ENCODE measurements at places on chromosomes 2 and 18.
A peak's percentile ranks its signal among the peaks of the same experiment; 100 is the strongest.

DNA sequence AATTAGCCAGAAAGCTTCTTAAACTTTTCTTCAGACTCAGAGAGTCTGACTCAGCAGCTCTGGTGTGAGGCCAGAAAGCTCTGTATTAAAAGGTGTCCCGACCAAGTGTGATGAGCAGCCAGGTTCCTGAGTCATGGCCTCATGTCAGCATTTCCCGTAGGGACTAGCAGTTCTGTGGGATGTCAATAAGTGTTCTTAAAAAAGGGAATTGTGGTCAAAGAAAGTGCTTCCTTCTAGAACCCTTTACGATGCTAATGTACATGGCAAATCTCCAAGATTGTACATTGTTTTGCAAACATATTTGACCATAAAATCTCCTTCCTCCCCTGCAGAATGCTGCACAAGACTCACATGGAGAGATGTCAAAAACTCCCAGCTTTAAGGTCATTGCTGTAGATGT, 80.1 kb downstream of the PLA2R1 start:
- no peak for DNase-seq

- no peak for DNase-seq
These were observed 805.3 kb upstream of the RAB6C start for GRCh38 chr2:129174143-129174542.

- DNase-seq: no peak
These were observed 811.3 kb downstream of the CPS1 start for GRCh38 chr2:211367711-211368110.

DNA sequence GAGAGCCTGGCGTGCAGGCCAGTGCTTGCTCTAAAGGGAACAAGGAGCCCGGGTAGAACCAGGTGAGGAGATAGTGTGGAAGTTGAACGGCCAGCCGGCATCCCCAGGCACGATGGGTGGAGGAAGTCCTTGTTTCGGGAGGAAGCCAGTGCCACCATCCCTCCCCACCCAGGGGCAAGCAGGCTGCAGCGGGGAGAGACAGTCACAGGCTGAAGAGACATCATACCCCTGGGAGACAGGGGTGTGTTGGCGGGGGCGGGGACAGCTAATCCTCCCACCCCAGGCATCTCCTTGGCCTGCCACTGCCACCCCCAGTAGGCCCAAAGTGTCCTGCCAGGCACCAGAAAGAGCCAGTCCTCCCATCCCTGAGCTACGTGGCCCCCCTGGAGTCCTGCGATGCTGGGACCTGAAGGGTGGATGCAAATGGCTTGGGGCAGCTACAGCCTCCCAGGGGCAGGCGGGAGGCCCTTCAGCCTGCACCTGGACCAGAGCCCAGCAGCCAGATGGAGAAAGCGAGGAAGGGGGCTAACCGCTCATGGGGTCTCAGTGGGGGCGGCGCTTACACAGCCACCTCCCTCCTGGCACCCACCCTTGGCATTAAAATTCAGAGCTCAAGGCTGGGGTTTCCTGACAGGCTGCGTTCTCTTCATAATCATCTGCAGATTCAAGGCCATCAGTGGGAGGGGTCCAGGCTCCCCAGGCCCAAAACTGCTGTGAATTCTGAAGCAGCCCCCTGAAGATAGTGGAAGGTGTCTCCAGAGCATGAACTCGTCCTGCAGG, 14.8 kb upstream of the GPR55 start:
- no peak for DNase-seq

GRCh38 chr18:63322206-63322605, 2.6 kb upstream of the BCL2 start:
- no peak for DNase-seq

DNA sequence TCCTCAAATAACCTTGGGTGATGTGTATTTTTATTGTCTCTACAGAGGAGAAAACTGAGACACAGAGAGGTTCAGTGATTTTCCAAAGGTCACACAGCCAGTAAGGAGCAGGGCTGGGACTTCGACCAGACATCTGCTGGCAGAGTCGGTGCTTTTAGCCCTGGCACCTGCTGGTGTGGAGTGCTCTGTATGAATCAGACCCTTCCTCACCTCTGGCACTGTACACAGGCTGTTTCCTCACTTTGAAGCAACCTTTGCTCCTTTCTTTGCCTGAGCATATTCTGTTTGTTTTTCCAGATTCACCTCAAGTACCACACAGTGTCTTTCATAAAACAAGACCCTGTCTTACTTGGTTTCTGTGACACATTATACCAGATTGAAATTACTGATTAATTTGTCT, 107.9 kb downstream of the DPP10 start:
- no peak for DNase-seq

DNA sequence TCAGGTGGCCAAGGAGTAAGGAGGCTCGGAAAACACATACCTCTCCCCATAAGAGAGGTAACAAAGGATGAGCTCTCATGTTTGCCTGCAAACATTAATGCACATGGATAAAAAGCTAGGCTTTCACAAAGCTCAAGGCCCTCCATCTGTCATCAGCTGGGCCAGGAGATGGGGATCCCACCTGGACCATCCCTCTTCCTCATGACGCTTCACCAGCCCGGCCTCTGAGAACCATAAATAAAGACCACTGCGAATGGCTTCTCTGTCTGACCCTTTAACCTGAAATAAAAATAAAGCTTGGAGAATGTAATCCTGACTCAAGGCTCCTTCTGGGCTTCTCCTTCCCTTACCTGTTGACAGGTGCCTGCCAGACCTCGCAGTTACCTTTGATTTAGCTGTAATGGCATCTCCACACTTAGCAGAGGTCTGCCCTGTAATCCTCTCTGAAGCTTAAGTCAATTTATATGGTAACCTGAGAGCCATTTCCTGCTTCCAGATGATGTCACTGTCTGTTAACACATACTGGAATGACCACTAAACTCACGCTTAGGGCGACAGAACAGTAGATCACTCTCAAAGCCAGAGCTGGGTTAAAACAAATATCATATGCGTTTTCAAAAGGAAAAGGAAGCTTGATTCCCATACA, 29.3 kb upstream of the FOXI3 start:
- DNase-seq: no peak

GRCh38 chr2:225090746-225091145, 48.5 kb upstream of the DOCK10 start:
- no peak for DNase-seq

DNA sequence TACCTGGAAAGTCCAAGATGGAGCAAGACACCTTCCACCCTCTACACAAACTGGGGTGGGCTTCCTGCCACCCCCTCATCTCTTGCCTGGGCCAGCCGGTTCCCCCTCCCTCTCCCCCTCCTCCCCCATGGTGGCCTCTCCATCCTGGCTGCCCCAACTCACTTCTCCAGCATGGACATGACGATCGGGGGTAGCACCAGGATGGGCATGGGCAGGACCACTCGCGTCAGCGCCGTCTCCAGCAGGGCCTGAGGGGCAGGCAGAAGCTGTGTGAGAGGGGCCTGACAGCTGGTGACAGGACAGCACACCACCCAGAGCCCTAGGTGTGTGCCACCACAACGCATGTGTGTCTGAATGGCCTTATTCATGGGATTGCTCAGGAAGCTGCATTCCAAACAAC, 51.0 kb downstream of the EMX1 start:
- no peak for DNase-seq

GRCh38 chr2:95057535-95058370, 32.2 kb downstream of the MAL start:
- DNase-seq: no peak

DNA sequence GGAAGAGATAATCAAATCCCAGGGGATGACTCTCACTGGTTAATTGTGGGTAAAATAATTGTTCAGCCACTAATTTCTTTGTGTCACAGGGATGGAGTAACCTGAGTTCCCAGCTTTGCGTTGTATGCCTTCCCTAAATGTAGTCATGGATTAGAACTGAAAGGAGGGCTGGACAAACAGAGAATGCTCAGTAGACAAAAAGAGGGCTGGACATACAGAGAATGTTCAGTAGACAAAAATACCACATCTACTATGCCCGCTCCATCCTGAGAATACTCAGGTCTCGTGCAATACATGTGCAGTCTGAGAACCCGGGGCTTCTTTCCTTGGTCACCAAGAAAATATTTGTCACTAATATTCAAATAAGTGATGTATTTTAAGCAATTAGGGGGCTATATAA, 497.9 kb downstream of the EPHA4 start:
- no peak for DNase-seq

DNA sequence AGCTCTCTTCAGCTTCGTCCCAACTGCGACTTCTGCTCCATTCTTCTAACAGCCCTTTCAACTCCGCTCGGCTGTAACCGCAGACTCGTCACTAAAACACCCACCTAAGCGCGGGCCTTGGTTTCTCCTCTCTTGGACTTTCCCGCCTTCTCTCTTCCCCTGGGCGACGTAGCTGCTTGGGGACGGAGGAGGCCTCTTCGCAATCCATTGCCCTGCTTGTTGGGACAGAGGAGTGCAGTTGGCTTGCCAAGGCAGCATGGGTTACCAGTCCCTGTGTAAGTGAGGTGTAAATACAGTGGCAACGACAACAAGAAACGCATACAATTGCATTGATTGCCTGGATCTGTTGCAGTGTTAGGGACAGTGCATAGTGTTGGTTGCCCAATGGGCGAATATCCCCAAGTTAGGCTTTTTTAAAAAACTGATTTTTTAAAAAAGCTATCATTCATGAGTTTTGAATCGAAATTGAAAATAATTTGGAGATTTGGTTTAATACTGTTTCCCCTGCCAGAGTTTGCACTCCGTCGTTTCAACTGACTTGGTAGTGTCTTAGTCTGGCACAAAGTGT, 484 bp upstream of the DARS1 start:
- peak; percentile 74 for DNase-seq

Measured in CD4-positive, alpha-beta T cell treated with Interleukin-17A for 4 hours (primary cell).